ENCODE measurements at places on chromosomes 3 and 15. TPM values are rescaled to one million over a fixed set of nuclear protein-coding genes. Genes with fewer than 3 reads are reported as not detected.

Gene UACA
- total RNA-seq, result not detected

Gene CYFIP1
- total RNA-seq, result 4.1 TPM

DNA sequence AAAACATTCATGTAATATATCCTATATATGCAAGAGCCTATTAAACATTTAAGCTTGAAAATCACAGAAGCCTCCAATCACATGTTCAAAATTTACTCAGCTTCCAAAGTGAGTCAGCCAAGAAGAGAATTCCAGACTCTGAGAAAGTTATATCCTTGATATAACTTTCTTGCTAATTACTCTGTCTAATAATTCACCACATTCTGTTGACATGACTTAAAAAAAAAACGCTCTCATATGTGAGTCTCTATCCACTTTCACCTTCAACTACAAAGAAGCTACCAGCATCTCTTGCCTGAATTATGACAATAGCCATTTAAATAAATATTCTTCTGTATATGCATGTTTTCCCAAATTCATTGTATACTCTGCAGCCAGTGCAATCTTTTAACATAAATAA is 1116.3 kb upstream of the CADM2 start:
- no peak for DNase-seq
- H3K4me3 ChIP-seq, result no peak overlapping the region
- no peaks in the 10 kb centered on the region for H3K4me1 ChIP-seq
- H3K27me3 ChIP-seq, result no peaks in the 10 kb centered on the region

GRCh38 chr3:150775001-150775599 is 12.1 kb upstream of the SIAH2 start:
- H3K36me3 ChIP-seq, result no peaks in the 10 kb centered on the region
- H3K27me3 ChIP-seq, result no peaks in the 10 kb centered on the region
- no peaks in the 10 kb centered on the region for H3K4me1 ChIP-seq
- no peak for DNase-seq

GRCh38 chr15:60957111-60957510 is 272.0 kb downstream of the RORA start:
- no peak overlapping the region for H3K27ac ChIP-seq
- DNase-seq, result no peak
- no peaks in the 10 kb centered on the region for H3K4me1 ChIP-seq
- no peaks in the 10 kb centered on the region for H3K36me3 ChIP-seq

- DNase-seq, result no peak
- no peaks in the 10 kb centered on the region for H3K36me3 ChIP-seq
- H3K4me3 ChIP-seq, result no peak overlapping the region
Measured at GRCh38 chr15:75153565-75154276, 48.0 kb upstream of the C15orf39 start.

DNA sequence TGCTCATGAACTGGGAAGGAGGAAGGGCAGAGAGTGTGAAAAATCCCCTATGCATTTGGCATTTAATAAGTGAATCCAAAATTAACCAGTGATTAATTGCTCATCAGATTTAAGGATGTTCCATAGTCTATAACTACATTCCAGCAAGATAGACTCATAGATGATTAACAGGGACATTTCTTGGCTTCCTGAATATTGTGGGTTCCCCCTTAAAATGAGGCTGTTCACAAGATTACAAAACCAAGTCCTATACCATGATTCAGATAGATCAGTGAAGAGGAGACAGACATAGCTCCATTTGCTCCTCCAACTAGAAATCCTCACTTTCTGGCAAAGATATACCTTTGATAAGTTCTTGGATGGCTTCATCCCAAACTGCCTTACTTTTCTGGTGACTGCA is 15.4 kb downstream of the RASGRP1 start:
- H3K27me3 ChIP-seq, result no peaks in the 10 kb centered on the region
- H3K4me3 ChIP-seq, result no peak overlapping the region
- peak overlapping the region; percentile 66 for H3K27ac ChIP-seq
- no peak for DNase-seq

DNA sequence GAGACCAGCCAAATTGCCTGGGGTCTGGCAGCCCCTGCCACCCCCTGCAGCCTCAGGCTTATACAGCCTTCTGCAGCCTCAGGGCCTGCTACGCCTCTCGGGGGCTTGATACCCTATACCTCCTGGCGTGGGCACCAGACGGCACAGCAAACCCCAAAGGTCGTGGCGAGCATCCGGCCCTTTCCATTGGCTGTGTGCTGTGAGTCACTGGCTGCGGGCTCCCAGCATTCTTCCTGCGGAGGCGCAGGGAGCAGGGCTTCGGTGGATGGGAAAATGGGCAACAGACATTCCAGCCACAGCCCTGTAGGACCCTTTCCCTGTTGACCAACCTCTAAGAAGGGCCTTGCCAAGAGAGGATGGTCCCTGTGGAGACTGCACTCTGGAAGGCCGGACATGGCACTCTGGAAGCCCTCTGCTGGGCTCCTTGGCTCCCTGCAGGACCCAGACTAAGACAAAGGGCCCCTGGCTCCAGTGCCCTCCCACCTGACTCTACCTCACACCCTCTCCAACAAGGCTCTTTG is 59.6 kb downstream of the ITGA11 start:
- no peak overlapping the region for H3K4me3 ChIP-seq
- H3K4me1 ChIP-seq, result no peaks in the 10 kb centered on the region
- H3K27me3 ChIP-seq, result no peaks in the 10 kb centered on the region
